ENCODE measurements at places on chromosomes 12 and 14.
A peak's percentile ranks its signal among the peaks of the same experiment; 100 is the strongest.

DNA sequence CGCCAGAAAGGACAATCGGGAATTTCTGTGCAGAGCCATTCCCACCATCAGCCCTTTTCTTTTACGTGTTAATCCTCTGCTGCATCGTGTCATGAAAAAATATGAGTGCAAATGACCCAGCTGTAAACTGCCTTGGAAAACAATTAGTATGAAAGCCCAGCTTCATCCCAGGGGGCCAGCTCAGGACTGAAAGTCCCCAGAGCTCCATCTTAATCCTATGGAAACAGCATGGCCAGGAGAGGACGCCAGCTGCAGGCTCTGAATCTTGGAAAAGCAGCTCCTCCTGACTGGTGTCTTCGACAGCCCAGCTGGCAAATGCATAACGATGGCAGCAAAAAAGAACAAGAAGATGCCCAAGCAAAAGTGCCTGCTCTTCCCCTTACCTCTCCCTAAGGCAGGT is 191.5 kb downstream of the NTF3 start:
- DNase-seq = no peak

DNA sequence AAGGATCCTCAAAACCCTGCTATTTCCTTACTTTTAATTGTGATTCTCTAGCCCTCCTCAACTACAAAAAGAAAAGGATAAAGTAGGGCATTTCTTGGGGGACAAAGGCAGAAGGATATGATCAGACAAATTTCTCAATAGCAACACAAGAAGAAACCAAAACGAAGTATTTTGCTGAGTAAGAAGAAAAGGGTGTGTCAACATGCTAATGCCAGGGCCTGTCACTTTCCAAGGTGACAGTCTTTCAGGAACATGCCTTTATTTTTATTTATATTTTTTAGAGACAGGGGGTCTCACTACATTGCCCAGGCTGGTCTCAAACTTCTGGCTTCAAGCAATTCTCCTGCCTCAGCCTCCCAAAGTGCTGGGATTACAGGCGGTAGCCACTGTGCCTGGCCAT is 39.8 kb downstream of the CBX5 start:
- DNase-seq = no peak

GRCh38 chr14:37202812-37203211 is 5.1 kb downstream of the MIPOL1 start:
- no peak for DNase-seq

GRCh38 chr14:102694530-102695166 is 82.6 kb upstream of the TRAF3 start:
- peak; percentile 86 for DNase-seq

DNA sequence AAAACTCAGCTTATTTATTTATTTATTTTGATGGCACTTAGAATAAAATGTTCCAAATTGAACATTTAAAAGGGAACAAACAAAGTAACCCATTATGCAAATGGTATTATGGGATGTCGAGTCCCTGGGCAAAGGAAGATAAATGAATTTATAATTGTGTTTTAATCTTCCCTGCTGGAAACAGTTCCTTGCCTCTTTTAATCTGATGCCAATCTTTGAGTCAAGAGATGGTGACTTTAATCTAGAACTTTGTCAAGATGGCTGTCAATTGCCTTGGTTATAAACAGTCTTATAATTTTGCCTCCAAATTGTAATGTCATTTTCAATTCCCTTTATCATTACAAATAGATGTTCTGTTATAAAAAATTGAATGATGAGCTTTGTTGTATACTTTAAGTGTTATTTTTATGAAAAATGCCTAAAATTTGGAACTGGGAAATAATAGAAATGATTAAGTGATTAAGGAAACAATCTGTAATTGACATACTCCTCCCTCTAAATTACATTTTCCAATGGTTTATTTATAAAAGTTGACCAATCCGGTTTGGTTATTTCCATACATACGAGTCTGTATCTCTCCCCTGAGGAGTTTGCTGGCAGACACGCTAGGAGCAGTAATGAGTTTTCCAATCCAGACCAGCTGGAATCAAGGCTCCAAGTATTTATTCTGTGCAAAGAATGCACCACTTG is 134.9 kb upstream of the FRMD6 start:
- no peak for DNase-seq

DNA sequence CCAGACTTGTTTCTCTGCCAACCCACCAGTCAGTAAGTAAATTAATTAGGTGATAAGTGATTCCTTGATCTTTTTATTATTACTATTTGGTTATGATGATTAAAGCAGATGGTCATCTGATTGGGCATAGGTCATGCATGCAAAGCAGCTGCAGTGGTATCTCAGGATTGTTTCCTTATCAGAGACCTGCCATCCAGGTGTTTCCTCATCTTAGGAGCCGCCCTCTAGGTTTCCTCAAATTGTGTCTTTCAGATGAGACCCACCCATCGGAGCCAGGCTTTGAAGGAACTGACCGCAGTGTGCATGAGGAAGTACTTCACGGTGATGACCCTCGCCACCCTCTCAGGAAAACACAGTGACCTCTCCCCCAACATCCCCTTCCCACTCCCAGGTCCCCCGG is 63.3 kb downstream of the ZFP36L1 start:
- no peak for DNase-seq

DNA sequence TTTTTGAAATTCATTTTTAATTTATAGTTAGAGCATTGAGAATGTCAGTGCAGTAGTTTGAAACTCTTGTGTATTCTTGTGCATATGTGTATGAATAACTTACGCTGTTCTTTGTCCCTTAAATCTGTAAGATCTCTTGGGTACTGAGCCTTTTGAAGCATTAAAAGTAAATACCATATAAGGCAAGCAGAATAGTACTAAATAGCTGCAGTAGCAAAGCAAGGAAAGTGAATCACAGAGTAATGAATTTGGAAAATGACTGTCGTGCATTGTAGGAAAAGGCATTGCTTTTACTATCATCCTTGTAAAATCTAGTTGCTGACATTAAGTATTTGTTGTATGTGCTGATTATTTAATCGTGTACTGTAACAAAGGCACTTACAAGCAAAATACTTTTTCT is 12.1 kb downstream of the CNOT2 start:
- DNase-seq = peak; percentile 77

DNA sequence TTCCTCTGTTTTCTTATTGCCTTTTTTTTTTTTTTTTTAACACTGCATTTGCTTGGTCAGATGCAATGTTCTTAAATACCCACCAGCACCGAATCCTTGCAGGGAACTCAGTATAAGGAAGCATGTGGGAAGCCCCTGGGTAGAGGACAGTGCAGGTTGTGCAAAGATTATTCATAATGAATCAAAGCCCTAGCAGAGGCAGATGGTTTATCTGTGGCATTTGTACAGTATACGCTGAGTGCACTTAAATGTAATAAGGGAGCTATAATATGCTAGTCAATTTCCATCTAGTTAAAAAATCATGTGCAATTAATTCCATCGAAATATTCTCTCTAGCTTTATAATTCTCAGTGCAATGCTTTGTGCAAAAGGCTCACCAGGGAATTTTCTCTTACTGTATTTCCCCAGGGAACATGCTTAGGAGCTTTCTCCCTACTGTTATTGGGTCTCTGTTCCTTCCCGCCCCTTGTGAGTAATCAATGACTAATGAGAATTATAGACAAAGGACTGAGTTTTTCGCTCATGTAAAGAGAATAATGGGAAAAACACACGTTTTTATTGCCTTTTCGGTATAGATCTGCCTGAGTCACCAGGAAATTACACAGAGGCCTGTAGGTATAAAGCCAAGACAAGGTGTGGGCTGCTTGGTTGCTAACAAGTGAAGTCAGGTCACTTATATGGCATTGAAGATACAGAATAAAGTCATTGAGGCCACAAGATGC is 1214.3 kb upstream of the TMEM132C start:
- no peak for DNase-seq

DNA sequence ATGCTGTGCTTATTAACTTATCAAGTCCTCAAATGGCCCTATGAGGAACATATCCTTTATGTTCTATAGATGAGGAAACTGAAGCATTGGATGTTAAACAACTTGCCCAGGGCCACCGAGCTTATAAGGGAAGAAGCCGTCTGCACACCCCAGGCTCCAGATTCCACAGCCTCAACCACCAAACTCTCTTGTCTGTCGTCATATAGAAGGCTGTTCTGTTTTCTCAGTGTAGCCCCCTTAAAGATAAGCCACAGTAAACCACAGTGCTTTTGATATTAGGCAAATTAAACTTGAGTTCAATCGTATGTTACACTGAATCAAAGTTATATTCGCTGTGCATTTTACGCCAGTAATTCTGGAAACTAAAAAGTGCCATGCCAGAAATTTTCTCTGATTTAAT is 116.7 kb downstream of the PRKCH start:
- no peak for DNase-seq

DNA sequence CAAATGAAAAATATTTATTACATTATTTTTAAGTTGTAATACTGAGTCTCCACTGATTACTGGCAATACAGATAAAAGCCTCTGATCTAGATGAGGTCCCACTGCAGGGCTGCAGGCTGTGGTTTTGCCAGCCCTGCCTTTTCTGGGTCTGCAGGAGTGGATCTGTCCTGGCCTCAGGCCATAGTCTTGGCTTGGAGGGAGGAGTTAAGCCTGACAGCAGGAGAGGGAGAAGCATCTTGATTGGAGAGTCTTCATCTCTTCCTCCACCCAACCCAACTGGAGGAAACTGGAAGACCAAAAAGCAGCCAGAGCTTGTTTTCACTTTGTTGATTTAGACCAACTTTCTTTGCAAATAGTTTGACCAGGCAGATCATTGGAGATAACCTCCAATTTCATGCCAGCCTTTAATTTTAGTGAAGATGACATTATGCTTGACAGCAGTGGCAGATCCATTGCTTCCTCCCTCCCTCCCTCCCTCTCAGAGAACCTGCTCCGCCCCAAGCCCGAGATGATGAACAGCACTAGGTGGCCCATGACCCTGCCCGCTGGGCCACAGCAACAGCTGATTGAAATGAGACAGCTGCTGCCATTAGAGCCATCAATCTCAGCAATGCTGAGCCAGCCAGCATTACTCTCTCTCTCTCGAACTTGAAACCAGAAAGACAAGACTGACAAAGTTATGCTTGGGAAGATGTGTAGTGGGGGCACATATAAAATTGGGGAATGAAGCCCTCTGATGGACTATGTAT is 222.4 kb downstream of the GLT1D1 start:
- no peak for DNase-seq

DNA sequence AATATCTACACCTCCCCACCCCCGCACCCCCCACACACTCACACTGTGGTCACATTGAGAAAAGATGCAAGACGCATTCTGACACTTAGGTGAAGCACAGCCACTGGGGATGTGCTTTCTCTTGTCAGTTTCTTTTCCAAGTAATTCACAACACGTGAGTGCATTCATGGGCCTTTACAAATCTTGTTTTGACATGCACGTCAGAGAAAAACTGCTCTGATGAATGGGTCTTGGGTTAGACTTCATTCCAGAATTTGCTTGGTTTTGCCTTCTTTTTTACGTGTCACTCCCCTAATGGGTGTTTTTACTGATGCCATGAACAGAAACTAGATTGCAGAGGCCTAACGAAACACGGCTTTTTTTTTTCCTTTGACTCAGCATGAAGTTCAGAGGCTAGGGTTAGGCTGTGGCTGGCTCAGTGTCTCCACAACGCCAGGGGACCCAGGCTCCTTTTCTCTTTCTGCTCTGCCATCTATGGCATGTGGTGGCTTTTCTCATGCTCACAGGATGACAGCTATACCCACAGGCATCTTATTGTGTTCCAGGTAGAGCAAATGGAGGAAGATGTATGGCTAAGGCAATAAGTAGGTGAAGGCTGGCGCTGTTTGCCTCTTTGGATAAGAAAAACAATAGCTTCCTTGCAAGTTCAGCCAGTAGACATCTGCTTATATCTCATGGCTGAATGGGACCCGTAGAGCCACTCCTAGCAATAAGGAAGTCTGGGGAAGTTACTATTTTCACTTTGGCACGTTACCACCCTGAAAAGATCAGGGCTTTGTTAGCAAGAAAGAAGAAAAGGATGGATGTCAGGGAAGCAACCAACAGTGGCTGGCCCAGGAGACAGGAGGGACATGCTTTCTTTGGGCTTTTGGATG is 253.3 kb downstream of the SLC15A4 start:
- no peak for DNase-seq

DNA sequence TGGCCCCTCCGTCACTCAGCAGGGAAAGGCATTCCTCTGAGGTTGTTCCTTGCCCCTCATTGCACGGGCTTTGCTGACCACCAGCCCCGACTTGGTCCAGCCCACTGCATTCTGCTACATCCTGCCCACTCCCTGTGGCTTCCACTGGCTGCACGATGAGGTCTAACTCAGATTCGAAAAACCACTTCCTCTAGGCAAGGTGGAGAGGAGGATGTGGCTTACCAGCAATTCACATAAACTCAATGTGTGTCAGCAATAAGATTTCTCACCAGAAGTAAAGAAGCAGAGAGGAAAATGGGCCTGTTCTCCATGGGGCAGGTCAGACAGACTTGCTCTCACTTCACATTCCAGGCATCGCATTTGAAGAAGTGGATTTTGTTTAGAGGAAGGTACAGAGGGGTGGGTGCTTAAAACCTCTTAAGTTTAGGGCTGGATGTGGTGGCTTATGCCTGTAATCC is 14.7 kb downstream of the GPR68 start:
- DNase-seq = no peak

DNA sequence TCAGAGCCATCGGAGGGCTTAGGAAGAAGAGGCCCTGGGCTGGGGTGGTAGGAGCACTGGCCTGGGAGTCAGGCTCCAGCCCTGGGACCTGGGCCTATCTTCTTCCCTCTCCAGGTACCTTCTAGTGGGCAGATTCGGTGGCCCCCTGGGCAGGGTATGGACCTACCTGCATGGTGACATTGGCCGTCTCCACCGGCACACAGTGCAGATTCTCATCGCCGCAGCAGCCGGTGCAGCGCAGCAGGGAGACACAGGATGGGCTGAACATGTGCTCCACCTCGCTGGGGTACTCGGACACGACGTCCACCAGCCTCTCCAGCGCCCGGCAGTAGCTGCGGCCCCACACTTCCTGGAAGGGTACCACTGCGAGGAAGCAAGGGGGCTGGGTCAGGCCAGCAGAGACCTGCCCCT is 6.2 kb downstream of the PGF start:
- DNase-seq = no peak

DNA sequence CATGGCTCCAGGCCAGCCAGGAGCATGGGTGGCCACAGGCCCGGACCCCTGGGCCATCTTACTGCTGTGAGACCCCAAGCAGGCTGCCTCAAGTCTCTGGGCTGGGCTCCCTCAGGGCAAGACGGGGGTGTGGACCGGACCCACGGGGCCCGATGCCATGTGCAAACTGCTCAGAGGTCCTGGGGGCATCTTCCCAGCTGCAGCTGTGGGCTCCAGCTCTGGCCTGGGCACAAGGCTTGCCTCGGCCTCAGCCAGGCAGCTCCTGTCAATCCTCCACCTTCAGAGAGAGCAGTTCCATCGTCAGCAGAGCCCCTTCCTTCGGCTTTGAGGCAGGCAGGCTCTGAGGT is 12.4 kb upstream of the GPR132 start:
- no peak for DNase-seq

GRCh38 chr12:77163074-77164038 is 98.0 kb upstream of the E2F7 start:
- DNase-seq = no peak

DNA sequence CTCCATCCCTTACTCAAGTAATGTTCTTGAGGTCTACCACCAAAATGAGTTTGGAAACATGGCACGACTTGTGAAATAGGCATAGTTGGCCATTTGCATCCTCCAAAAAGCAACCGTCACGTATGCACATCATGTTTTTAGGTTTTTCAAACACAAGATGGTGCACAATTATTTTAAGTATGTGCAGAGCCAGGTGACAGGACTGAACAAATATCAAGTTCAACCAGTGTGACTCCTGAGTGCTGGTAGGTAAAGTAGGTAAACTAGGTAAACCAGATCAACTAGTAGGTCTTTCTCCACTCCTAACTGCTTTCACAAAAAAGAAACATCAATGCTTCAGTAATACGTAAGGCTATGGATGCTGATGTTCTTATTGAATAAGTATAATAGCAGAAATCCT is 39.1 kb downstream of the FGD6 start:
- no peak for DNase-seq
